ENCODE measurements at places on chromosomes 13 and 19.

GRCh38 chr13:113931841-113932459 lies 41.9 kb downstream of the C13orf46 start:
- no peak for DNase-seq

- DNase-seq: no peak
Measured at GRCh38 chr19:6963937-6964336, 57.3 kb downstream of the MBD3L2B start.

- no peak for DNase-seq
Measured at GRCh38 chr13:97574926-97575325, 141.0 kb downstream of the RAP2A start.

- peak; percentile 70 for DNase-seq
Measured at GRCh38 chr13:100392709-100393630, 195.6 kb downstream of the GGACT start.

DNA sequence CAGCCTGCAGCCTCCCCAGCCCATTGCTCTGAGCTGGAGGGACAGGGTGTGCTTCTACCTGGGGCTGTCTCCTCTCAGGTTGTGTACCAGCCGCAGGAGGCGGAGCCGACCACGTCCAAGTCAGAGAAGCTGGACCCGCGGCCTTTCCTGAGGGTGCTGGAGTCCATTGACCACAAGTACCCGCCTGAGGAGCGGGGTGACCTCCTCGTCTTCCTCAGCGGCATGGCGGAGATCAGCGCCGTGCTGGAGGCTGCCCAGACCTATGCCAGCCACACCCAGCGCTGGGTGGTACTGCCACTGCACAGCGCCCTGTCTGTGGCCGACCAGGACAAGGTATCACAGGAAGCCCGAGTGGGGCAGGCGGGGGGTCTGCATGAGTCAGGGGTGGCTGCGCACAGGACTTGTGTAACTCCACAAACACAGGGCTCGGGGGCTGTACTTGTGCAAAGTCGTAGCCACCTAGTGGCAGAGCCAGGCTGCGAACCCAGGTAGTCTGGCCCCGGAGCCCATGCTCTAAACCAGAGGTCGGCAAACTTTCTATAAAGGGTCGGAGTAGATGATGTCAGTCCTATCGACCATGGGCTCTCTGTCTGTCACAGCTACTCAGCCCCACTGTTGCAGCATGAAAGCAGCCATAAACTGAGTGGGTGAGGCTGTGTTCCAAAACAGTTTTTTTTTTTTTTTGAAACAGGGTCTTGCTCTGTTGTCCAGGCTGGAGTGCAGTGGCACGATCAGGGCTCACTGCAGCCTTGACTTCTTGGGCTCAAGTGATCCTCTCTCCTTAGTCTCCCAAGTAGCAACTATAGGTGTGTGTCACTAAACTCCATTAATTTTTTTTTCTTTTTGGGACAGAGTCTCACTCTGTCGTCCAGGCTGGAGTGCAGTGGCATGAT lies 8.9 kb downstream of the DHX34 start:
- DNase-seq: no peak

DNA sequence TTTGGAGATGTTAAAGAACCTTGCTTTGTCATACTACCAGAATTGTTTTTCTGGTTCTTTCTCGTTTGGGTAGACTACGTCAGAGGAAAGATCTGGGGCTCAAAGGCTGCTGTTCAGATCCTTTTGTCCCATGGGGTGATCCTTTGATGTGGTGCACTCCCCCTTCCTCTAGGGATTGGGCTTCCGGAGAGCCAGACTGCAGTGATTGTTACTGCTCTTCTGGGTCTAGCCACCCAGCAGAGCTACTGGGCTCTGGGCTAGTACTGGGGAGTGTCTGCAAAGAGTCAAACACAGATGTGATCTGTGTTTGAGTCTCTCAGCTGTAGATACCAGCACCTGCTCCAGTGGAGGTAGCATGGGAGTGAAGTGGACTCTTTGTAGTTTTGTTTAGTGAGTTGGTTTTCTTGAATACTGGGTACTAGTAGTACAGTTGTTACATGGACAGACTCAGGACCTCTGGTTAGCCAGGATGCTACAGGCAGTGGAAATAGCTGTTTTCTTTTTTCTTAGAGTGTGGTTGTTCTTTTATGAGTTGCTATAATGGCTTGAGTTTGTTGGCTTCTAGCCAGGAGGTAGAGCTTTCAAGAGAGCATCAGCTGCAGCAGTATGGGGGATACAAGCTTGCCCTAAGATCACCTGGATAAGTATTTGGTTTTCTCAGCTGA lies 34.4 kb downstream of the DNAJC15 start:
- DNase-seq: no peak

All from ascending aorta (tissue), 2 donors.